ENCODE measurements at places on chromosomes 3 and 15.
A peak's percentile ranks its signal among the peaks of the same experiment; 100 is the strongest.

- DNase-seq, result no peak
Observed at GRCh38 chr15:66195621-66196230, 57.8 kb downstream of the MEGF11 start.

DNA sequence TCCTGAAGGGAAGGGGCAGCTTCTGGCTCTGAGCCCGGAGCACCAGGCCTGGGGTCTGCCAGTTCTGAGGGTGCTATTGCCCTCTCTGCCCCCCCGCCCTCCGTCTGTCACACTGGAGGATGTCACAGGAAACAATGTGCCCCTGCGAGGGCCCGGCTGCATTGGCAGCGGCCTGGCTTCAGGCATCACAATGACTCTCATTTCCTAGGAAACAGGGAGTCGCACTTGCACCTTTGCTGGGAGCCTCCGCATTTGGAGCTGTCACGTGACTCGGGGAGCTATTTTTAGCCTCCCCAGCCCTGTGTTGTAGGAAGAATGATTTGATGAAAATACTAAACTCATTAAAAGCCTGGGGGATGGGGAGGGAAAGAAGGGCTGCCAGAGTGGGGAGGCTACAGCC lies 518.9 kb downstream of the SHQ1 start:
- DNase-seq, result no peak

- DNase-seq, result peak; percentile 50
Observed at GRCh38 chr3:56131974-56132590, 336.2 kb downstream of the ERC2 start.

DNA sequence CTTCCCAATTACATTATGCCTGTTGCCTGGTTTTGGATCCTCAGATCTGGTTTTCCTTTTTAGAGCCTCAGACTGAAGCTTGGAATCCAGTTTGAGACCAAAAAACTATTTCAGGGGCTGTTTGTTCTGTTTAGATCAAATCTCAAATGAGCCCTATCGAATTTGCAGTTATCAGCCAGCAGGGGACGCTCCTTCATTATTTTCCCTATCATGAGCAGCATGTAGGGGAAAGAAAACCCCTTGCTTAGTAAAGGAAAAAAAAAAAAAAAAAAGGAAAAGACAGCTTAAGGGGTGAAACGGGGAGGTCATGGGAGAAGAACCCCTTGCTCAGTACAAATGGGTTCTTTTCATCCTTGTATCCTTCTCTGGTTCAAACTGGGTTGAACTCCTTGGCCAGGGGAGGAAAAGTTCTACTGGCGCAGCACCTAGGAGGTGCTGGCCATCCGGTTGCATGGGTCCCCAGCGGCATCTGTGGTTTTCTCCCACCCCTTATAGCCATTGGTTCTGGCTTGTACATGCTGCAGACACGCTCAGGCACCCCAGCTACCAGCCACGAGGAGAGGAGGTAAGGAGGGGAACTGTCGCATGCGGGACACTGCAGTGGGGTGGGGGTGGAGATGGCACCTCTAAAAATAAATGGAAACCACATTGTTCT lies 1375.1 kb upstream of the ALCAM start:
- DNase-seq, result no peak

DNA sequence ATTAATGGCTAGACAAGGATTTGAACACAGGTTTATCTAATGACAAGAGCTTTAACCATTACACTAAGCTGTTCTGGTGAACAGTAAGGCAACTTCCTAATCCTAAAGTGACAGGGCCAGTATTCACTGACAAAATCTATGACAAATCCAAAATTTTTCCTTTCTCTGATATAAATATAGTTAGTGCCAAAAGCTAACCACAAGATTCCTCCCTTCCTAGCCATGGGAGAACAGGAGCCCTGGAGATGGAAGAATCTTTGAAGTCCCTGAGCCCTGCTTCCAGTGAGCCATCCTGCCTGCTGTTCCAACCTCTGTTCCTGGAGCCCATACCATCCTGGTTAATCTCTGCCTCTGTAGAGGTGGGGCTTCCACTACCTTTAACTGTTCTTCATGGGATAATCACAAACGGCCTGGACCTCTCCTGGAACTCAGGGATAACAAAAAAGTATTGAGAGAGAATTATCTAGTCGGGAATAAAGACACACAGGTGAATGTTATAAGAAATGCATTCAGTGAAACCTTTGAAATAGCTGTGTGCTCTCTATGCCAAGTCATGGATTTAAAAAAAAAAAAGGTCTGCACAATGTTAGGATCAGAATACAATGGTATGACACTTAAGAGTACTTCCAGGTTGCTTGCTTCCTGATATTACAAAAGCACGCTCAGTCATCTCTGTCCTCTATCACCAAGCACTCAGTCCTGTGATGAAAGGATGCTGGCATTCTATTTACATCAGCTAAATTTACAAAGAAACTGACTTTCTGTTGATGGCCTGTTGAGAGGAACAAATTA lies 235.8 kb downstream of the SUCLG2 start:
- no peak for DNase-seq

DNA sequence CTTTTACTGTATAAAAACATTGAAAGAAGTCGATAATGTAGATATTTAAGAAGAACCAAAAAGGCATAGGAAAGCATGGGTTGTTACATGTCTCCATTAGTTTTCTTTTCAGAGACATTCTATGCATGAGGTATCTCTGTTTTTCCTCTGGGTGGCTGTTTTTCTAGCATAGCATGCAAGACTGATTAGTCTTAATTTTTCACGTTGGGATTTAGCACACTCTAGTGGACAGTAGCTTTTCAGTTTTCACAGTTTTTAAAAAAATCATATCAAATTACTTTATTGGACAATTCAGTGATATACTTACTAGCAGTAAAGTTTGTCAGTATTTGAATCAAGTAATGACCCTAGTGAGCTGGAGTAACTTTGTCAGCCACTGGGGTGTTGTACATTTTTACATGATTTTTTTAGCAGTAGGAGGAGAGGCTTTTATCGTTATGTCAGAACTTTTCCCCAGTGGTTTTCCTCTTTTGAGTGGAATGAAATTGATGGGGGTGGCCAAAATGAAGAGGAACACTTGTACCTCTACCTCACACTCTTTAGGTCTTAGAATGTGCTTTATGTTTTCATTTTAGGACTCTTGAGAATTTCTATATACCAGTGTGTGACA lies 57.2 kb downstream of the SEC22A start:
- no peak for DNase-seq

GRCh38 chr3:180881065-180881801 lies 31.2 kb upstream of the FXR1 start:
- DNase-seq, result no peak

GRCh38 chr3:33826688-33827087 lies 28.3 kb downstream of the PDCD6IP start:
- no peak for DNase-seq

DNA sequence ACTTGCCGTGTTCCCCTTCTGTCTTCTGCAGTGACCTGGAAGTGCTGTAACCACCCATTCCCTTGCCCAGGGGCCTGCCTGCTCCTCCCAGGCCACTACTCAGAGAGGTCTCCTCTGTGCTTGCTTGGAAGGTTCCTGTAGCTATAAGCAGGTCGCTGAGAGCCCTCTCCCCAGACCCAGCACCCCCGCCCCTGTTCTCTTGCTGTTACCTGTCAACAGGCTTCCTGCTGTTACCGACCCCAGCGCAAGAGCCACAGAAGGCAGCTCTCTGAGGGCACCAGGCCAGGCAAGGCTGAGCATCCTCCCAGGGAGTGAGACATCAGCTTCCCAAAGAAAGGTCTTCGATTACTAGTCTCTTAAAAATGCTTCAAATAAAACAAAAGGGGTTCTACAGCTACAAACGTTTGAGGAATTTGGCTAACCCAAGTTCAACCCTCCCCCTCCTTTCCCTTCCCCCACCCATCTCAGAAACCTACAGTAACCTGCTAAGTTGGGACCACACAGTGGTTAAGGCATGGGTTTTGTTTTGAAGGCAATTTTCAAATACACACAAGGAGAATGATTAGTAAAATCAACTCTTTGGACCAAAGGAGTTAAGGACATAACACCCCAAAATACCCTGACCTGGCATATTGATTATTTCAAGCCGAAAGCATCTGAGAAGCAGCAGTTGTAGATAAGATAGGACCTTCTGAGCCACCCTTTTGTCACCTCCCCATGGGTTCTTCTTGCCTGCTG lies 74.9 kb upstream of the MFGE8 start:
- DNase-seq, result peak; percentile 70

- DNase-seq, result no peak
Observed at GRCh38 chr3:26132942-26133341, 343.1 kb downstream of the OXSM start.

- DNase-seq, result no peak
Observed at GRCh38 chr15:59236394-59236793, 29.8 kb downstream of the LDHAL6B start.

DNA sequence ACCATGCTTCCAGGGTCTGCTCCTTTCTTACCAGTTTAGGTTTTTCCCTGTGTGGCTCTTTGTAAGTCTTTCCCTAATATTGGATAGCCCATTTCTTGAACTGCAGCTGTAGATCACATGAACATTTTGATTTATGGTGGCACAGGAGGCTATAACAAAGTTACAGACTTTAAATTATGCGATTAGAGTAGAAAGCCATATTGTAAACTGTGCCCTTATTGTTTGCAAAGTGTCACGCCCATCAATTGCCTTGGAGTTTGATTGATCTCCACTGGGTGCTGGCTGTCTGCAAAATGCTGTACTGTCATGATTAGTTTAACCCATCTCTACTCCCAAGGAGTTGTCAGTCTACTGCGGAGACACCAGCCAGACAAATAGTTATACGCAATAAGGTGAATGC lies 110.3 kb downstream of the CACNA2D3 start:
- DNase-seq, result no peak

DNA sequence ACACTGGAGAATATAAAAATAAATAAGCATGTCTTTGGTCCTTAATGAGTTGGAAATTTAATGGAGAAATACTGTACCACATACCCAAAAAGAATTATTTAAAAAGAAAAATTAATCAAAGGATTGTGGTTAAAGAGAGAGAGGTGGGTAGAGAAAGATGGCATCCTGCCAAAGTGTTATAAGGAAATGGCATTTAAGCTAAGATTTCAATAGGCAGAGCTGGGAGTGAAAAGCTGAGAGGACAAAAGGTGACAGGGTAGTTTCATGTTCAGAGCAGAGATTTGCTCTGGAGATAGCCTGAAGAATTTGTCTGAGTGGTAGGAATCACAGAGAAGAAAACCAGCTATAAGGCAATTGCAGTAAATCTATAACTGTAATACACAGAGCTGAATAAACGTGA lies 181.0 kb downstream of the SI start:
- no peak for DNase-seq

DNA sequence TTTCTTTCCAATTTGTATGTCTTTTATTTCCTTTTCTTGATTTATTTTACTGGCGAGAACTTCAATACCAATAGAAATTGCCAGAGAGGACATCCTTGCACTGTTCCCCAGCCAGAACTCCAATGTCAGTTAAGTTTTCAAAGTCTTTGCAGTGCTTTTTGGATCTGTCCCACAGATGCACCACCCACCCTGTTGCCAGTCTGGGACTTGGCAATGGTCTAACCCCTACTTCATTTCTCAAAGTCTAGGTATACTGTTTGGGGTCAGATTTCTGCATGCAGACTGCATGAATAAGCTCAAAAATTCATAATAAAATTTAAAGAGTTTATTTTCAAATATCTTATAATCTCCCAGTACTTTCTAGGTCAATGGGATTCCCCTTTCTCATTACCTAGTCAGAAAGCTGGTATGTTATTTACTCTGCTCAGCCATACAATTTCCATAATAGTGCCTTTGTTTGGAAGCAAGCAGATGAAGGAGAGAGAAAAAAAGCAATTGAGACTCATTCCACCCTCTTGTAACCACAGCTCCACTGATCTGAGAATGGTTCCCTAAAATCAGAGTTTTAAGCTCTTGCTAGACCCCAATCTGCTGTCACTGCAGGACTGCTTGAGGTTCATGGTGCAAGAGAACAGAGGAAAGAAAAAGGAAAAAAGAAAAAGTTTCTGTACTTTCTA lies 125.9 kb upstream of the PLXND1 start:
- DNase-seq, result no peak

DNA sequence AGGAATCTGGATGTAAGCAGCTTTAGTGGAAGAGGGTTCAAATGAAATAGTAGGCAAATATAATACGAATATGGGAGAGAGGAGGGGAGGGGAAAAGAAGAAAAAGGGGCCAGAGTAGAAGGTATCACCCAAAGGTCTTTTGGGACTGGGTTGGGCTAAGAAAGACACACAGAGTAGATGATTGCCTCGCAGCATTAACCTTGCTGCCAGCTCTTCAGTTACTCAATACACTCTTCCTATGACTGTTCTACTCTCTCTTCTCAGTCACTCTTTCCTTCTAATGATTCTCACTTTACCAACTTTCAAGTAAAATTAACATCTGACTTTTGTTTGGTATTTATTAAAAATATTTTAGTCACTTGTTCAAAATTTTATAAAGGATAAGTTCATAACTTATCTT lies 52.8 kb downstream of the CLASP2 start:
- DNase-seq, result no peak

- DNase-seq, result no peak
Observed at GRCh38 chr3:24867783-24868182, 373.1 kb upstream of the THRB start.

DNA sequence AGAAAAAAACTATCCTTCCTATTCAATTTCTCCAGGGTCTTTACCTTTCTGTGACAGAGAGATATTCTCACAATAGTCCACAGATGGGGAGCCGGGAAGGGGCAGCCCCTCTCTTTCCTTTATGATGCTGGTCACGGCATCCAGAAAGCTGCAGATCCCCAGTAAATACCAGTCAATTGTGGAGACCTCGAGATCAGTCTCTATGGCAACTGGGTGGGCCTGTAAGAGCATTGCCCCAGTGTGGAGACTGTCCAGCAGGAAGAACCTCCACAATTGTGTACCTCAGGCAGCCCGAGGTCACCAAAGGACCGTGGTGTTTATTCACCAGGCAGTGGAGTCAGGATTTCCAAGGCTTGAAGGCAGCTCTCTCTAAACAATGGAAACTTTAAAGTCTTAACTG lies 291.2 kb downstream of the NTRK3 start:
- no peak for DNase-seq
